GM13977 (cell line): ENCODE measurements at places on chromosomes 2 and 18.
A peak's percentile ranks its signal among the peaks of the same experiment; 100 is the strongest.

DNA sequence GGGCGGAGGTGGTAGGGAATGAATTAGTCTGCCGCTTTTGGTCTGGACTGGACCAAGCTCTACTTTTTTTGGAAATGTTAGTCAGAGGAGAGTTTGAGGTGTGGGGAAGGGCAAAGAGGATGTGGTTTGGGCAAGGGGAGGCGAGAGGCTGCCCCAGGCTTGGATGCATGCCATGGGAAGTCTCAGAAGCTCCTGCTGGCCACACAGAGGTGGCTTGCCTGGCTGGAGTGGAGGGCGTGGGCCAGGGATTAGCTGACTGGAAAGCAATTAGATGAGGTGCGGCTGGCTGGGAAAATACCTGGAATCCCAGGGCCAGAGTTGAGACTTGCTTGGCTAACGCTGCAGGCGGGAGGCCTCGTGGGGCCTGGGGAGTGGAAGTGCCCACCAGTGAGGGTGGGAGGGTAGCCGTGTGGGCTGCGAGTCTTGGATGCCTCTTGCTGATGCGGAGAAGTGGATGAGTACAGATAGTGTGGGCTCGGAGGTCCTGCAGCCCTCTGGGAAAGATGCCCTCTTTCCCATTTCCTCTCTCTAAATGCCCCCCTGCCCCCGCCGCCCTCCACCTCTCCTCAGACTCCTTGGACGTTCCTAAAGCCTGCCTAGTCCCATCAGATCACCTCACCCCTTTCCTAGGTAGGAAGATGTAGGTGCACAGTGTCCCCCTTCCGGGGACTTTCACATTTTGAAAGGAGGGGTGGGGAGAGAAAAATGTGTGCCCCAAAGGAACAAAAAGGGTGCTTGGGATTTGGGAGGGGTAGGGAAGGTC lies 117.6 kb downstream of the SMAD7 start:
- DNase-seq = no peak

DNA sequence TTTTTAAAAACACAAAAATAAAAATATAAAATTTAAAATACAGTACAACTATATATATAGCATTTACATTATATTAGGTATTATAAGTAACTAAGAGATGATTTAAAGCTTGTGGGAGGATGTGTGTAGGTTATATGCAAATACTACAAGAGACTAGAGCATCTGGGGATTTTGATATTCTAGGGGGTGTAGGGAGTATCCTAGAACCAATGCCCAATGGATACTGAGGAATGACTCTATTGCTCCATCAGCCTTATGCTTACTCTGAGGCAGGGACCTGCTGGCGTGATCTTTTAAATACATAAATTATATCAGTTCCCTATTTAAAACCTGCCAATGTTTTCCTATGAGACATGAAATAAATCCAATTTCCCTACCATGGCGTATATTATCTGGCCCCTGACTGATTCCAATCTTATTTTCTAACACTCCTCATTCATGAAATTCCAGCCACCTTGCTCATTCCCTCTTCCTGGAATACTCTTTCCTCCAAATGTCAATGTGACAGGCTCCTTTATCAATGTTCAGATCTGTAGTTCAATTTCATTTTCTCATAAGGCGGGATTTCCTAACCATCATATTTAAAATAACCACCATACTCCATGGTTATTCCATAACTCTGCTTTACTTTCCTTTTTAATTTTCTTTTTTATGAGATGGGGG lies 22.2 kb downstream of the SP3 start:
- DNase-seq = no peak

DNA sequence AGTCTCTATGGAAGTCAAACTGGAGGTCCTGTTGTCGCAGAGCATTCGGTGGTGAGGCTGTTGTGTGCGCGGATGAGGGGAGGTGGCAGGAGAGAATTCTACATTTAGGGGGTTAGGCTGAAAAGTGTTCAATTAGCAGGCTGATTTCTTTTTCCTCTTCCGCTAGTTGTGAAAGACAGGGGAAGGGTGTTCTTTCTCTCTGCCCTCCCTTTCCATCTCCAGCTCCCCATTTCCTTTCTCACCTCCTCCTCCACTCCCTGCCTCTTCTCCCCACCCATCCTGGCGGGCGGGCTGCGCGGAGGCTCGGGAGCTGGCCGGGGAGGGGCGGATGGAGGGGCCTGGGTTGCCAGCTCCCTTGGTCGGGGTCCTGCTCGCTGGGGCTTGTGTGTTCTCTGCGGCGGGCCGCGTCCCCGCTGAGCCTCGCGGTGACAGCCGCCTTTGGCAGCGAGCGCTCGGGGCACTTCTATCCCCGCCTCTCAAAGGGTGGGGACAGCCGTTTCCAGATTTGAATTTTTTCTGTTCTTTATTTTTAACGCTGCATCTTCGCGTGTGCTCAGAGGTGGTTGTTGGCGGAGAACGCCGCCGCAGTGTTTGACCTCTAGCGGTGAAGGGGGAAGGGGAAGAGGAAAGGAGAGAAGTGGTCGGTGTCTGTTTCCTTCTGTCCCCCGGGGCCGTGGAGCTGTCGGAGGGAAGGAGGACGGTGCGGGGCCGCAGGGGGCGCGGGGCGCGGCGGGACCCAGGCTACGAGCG lies 3.6 kb downstream of the SOX11 start:
- DNase-seq = no peak

GRCh38 chr2:109288544-109289368 lies 159.8 kb downstream of the SH3RF3 start:
- DNase-seq = no peak

DNA sequence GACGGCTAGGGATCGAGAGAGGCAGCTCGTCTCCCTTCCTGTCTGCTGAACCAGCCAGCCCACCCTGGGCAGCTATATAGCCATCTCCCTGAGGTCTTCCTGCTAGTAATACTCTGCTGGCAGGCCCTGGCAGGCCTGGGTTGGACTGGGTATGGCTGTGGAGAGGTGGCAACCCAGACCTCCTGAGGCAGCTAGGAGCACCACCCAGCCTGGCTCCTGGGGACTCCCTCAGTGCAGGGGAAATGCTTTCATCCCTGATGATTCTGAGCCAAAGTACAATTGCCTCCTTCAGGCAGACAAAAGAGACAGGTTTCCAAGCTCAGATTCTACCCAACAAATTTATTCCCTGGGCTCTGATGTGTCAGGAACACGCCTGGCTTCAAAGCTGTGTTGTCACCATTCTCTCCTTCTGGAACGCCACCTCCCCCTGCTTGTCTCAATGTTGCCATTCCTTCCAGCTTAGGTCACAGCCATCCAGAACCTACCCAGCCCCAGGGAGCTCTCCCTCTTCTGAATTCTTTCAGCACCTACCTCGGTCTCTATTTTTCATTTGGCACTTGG lies 4.7 kb upstream of the DNAJB2 start:
- no peak for DNase-seq

GRCh38 chr2:68943581-68944568 lies 8.8 kb downstream of the GKN2 start:
- DNase-seq = peak; percentile 55

DNA sequence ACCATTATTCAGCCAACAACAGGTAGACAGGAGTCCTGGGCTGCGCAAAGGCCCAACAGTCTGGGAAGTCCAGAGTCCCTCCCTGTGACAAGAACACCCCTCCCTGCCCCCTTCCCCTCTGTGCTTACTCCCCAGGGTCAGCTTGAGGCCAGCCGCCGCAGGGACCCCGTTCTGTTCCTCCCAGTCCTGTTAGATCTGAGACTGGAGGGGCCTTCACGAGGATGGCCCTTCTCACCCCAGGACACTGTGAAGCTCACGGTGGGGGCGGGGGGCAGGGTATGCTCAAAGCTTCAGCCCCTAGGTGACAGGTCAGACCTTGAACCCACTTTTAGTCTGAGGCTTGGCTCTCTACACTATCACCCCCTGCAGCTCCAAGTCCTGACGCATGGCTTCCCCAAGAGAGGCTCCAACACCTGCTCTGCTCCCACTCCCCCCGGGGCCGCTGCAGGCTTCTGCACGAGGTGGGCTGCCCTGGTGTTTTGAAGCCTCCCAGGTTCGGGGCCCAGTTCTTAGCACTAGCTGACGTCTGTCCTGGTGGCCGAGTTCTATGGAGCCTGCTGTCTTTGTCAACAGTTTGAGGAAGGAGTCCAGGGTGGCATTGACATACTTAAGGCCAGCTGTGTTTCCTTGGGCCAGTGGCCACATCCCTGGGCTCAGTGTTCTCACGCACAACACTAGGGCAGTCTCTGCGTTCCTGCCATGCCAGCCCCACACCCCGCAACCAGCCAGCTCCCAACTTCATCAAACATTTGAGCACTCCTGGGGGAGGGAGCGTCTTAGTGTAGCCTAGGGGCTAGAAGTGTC lies 37.2 kb upstream of the HPCAL1 start:
- DNase-seq = no peak

DNA sequence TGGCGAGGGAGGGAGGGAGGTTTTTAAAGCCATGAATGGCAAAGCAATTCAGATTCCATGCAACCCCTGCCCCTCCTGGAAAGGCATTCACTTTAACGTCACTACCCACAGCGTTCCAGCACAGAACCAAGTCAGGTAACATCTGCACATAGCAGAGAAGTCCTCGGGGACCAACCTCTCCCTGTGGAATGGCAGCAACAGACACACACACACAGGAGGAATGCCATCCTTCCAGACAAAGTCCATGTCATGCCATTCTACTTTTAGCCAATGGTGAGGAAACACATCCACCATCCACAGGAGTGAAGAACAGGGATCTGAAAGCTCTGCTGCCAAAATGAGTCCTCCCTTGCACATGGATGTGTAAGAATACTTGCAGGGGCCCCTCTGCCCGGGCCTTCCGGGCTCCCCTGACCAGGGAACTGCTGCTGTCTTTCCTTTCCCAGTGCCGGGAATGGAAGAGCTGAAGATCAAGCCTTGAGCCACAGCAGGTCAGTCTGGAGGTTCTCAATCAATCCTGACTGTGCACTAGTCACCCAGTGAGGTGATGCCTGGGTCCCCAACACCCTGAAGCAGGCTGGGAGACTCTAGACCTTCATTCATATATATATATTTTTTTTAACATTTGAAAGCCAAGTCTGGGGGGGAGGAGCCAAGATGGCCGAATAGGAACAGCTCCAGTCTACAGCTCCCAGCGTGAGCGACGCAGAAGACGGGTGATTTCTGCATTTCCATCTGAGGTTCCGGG lies 63.7 kb downstream of the UXS1 start:
- DNase-seq = no peak

GRCh38 chr18:26556573-26556972 lies 8.2 kb upstream of the KCTD1 start:
- peak; percentile 42 for DNase-seq

DNA sequence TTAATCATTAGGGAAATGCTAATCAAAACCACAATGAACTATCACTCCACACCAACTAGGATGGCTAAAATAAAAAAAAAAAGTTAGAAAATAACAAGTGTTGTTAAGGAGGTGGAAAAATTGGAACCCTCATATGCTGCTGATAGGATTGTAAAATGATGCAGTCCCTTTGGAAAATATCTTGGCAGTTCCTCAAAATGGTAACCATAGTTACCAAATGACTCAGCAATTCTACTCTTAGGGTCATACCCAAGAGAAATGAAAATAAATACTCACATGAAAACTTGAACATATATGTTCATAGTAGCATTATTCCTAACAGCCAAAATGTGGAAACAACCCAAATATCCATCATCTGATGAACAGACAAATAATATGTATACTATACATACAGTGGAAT lies 15.7 kb upstream of the ACVR2A start:
- no peak for DNase-seq
